ENCODE measurements at places on chromosomes 5 and 9.
A peak's percentile ranks its signal among the peaks of the same experiment; 100 is the strongest.

DNA sequence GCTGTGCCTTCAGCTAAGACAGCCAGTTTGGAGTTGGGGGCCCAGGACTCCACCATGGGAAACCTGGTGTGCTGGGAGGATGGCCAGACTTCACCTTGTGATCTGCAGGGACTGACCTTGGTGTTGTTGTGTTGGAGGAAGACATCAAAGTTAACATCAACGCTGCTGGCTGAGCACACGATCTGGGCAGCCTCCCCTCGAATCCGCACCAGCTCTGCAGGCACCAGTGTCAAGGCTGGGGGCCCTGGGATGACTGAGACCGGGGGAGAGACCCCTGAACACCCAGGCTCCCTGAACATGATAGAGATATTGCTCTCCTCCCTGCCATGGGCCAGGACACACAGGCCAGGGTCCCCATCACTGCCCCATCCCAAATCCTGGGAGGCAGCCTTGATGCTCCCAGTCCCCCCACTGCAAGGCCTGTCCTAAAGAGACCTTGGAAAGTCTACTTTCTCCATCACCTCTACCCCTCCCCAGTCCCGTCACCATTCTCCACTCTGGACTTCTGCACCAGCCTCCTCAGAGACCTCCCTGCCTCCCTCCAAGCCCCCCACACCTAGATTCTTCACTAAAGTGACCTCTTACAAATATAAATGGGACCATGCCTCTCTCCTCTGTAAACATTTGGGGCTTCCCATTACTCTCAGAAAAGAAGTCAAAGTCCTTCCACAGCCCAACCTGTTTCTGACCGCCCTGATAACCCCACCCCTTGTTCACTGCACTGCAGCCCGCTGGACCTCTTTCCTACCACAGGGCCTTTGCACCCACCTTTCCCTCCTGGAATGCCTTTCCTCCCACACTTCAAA, 8.2 kb downstream of the CSF1R start:
- DNase-seq, result no peak

DNA sequence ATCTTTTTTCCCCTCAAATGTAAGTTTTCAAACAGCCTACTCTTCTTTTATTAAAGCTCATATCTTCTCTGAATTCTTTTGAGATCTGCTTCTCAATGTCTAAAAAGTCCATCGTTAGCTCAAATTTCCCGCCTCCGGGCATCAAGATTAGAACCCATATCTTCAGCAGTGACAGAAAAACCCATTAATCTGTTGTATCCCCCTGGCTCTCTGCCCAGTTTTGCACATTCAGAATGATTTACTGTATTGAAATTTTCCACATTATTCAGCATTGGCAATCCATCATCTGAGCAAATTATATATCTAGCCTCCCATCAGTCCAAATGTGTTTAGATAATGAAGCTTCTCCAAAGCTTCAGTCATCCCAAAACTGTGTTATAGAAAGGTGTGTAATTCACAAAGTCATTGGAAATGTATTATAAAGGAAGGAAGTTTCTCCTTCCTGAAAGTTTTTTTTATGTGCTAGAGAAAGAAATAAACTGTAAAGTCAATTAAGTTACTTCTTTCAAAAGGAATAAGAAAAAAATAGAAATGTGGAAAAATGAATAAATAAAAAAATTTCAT, 849.9 kb downstream of the MAT2B start:
- no peak for DNase-seq

DNA sequence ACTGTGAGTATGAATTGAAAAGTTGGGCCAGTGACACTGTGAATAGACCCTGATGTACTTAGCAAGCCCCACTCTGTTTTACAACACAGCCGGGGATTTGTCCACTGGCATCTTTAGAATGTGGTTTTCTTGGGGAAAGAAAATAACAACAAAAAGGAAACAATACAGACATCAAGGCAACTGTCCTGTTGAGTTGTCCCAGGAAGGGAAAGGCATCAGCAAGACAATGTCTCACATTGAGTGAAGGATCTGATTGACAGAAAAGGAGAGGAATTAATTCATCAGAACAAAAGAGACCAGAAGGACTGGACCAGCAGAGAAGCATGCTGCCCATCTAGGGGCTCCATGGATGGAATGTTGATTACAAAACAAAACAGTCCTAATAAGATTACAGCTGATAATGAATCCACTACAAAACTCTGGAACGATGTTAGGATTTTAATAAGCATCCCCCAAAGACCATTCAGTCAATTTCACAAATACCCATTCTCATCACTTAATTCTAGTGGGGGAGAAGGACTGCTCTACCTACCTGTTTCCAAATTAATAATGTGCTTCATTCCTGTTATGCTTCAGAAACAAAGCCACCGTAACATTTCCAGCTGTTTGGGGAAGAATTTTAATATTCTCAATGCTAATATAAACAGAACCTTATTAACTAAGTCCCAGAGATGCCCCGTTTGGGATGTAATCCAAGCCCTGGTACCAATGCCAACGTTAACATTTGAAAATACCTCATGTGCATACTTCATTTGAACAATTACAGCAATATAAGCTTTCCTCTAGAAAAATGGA, 298.0 kb downstream of the SPOCK1 start:
- no peak for DNase-seq

- peak; percentile 34 for DNase-seq
These were observed 20.5 kb upstream of the NDST1 start for GRCh38 chr5:150487199-150488061.

- no peak for DNase-seq
These were observed 358.6 kb downstream of the IRX1 start for GRCh38 chr5:3954199-3954598.

DNA sequence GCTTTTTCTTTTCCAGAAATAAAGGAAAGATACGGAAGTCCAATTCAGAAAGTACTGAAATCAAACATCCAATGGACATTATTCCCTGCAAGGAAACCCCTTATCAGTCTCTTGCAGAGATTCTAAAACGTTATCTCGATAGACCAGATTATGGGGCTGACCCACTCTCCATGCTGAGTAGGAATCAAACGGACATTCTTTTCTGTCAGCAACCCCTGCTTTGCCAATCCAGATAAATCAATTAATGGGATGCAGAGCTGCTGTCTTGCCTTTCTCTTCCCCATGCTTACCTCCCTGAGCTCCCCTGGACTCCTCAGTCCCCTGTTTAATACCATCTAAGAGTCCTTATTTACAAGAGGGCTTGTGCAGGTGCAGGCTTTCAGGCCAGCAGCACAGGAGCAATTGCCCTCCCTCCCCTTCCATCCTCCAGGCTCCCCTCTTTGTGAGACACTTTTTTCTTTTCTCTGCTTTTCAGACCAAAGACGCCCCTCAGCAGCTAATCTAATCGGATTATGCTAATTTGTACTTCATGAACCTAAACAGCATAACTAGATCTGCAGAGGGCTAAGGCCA, 14.2 kb downstream of the TAL2 start:
- no peak for DNase-seq

DNA sequence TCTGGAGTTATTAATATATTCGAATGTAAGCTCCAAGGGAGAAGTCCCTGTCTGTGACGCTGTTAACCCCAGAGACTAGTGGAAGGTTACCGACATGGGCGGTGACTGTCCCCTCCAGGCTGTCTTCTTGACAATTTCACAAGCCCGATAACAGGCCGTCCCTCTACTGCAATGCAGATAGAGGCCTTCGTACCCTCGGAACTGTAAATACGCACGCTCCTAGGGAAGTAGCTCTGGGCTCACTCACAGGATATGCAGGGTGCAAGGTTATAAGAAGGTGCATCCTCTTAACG, 680 bp upstream of the RFK start:
- DNase-seq, result peak; percentile 79

GRCh38 chr5:142486581-142486980, 161.8 kb upstream of the SPRY4 start:
- no peak for DNase-seq

DNA sequence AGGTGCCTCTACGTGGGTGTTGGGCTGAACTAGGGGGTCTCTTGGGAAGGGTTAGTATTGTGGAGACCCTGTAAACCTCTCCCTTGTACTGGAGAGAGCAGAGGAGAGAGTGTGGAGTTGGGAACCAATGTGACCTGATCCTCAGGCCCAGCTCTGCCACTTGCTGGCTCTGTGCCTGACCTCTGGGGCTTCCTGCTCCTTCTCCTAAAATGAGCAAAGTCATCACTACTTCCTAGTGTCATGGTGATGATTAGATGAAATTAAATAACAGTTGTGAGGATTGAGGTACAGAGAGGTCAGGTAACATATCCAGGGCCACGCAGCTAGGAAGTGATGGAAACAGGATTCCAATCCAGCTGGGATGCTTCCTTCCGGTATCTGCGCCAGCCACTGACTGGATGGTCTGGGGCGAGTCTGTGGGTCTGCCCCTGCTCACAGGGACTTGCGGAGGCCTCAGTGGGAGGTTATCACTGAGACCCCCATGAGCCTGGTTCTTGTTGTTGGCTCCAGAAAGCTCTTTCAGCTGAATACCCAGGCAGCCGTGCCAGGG, 9.2 kb downstream of the GALNT10 start:
- DNase-seq, result no peak

DNA sequence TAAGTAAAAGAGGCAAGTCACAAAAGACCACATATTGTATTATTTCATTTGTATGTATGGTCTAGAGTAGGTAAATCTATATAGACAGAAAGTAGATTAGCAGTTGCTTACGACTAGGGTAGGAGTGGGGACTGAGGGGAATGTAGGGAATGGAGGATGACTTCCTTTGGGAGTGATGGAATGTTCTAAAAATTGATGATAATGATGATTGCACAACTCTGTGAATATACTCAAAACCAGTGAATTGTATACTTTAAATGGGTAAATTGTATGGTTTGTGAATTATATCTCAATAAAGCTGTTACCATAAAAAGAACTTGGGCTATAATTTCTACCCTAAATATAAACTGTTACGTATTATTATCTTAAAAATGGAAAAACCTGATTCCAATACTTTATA, 35.0 kb downstream of the ADAMTS6 start:
- no peak for DNase-seq

DNA sequence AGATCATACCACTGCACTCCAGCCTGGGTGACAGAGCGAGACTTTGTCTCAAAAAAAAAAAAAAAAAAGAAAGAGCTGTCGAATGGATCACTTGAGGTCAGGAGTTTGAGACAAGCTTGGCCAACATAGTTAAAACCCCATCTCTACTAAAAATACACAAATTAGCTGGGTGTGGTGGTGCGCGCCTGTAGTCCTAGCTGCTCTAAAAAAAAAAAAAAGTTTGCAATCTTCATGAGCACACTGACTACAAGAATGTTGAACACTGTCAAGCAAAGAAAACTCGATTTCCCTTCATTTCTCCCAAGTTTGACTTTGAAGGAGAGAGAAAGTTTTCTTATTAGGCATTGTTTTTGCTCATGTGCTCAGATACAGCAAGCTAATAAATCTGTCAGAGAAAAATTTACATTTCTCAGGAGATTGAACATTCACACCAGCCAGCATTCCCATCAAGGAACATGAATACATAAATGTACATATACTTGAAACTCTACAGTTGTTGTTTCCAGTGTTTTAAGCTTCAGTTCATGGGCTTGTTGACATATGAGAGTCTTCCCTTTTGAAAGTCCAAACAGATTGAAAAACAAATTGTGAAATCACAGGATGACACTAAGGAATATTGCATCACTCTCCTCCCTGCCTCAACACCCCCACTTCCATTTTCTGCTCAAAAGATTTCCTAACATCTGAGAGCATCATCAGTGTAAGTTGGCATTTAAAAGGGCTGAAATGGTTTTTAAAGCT, 81.8 kb downstream of the ARRDC3 start:
- DNase-seq, result no peak

GRCh38 chr9:86434039-86434726, 80.0 kb upstream of the TUT7 start:
- peak; percentile 36 for DNase-seq

DNA sequence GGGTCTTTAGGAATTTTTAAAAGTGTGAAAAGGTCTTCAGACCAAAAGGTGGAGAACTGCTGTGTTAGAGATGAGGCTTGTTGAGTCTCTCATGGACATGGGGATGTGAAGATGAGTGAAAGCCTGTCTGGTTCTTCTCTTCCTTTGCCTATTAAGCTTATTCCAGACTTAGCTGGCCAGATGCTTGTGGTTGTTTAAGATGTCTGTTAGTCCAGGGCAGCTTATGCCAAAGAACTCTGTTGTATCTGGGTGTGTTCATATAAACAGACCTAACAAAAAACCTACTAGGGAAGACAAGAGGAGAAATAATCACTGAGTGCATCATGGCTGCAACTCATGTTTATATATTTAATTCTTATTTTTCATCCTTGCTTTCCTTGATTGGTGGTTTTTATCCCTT, 57.5 kb upstream of the NCS1 start:
- DNase-seq, result no peak

DNA sequence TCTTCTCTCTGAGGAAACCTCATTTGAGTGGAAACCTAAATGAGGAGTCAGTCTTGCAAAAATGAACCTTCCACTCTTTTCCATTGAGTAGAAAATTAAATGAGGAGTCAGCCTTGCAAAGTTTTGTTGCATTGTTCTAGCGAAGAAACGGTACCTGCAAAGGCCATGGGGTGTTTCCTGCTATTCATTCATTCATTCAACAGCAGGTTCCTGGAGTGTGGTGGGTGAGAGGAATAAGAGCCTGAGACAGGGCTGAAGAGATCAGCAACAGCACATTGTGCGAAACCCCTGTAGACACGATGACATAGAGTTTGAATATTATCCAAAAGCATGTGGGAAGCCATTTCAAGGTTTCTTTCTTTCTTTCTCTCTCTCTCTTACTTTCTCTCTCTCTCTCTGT, 14.6 kb upstream of the SETX start:
- no peak for DNase-seq

DNA sequence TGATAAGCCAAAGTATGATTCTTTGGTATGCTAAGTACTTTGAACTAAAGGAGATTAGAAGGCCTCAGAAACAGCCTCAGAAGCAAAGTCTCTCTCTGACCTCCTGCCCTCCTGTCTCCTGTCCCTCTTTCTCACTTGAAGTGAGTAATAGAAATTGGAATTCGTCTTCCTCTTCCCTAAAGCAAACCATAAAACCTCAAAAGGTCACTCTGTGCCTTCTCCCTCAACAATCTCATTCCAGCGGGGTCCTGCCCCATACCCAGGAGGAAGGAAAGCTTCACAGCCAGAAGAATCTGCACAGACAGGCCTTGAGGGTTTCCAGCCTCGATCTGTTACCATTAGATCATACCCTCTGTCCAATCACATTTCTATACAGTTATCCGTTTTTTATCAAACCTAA, 87.8 kb downstream of the HAPLN1 start:
- DNase-seq, result peak; percentile 48

GRCh38 chr9:5976674-5977397, 38.6 kb downstream of the RANBP6 start:
- no peak for DNase-seq

- DNase-seq, result no peak
These were observed 2.9 kb downstream of the SEC24A start for GRCh38 chr5:134651531-134651930.

- no peak for DNase-seq
These were observed 31.0 kb upstream of the ALDH1B1 start for GRCh38 chr9:38361473-38361850.

DNA sequence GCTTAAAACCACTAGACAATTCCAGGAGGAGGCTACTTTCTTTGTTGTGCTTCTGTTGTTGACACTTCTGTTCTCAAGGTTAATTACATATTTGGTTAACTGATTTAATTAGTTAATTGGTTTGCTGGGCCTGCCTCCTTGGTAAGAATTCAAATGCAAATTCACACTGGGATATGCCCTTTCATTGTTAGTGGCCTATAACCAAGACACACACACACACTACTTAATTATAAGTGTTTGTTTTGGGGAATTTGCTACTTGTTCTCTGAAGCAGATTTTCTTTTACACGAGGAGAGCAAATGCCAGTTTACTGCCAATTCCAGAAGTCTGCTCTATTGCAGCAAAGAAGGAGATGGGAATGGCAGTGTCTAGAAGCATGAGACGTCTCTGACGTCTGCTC, 101.6 kb upstream of the BASP1 start:
- DNase-seq, result no peak

- no peak for DNase-seq
These were observed 458.4 kb upstream of the C9orf72 start for GRCh38 chr9:28031521-28032267.
